HFFc6 (cell line): ENCODE measurements at places on chromosomes 16 and 17.
A peak's percentile ranks its signal among the peaks of the same experiment; 100 is the strongest.

GRCh38 chr17:55845385-55845784, 94.5 kb downstream of the PCTP start:
- peak; percentile 4 for DNase-seq

- no peak for DNase-seq
Measured at GRCh38 chr16:67803894-67804293, 2.5 kb downstream of the RANBP10 start.

DNA sequence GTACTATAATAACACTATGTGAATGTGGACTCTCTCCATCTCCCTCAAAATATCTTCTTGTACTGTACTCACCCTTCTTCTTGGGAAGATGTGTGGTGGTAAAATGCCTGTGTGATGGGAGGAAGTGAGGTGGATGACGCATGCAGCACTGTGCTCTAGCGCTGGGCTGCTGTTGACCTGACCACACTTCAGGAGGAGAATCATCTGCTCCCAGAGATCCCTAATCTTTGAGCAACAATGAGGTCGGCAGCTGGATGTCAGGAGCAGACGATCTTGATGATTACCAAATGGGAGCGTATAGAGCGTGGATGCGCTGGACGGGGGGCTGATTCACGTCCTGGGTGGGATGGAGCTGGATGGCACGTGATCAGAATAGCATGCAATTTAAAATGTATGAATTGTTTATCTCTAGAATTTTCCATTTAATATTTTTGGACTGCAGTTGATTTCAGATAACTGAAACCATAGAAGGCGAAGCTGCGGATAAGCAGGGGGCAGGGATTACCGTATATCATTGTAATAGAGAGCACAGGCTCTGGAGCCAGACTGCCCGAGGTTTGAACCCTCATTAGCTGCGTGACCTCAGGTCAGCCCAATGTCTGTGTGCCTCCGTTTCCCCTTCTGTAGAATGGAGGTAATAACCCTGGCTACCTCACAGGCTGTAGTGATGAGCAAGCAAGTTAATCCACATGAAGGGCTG, 23.7 kb upstream of the CYLD start:
- peak; percentile 34 for DNase-seq

DNA sequence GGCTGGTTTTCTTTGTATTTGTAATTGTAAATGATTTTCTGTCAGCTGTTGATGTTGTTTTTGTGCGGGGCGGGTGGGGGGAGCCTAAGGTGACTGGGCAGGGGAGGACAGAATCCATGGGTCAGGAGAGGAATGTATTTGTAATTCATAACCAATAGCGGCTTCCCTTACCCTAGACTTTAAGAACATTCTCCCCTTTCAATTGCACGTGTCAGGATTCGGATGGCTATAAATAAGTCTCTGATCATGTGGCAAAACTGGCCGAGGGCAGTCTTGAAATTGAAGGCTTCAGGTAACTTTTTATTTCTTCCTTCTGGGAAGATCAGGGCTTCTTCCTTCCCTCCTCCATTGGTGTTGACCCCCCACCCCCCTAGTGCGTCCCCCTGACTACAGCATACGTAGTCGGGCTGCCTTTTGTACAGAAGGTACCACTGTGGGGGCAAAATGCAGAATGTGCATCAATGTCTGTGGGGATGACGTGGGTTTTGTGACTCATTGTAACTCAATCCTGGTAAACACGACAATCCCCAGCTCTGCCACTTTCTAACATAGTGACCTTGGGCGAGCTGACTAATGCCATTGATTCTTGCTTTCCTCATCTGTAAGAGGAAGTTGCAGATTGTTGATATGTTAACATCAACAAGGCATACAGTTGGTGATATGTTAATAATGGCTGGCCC, 16.2 kb downstream of the MARCHF10 start:
- DNase-seq: peak; percentile 91

DNA sequence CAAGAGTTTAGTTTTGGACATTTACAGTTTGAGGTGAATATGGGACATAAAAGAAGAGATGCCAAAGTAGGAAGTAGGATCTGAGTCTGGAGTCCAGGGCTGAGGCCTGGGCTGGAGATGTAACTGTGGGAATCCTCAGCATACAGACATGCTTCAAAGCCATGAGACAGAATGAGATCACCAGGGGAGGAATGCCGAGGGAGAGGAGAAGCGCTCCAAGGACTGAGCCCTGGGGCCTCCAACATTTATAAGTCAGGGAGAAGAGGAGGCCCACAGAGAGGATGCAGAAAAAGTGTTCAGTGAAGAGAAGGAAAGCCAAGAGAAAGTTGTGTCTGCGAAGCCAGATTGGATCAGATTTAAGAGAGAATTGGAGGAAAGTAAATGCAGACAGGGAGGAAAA, 277.5 kb upstream of the MYOCD start:
- DNase-seq: peak; percentile 81

- DNase-seq: no peak
Measured at GRCh38 chr17:49294122-49294521, 63.5 kb upstream of the PHOSPHO1 start.

DNA sequence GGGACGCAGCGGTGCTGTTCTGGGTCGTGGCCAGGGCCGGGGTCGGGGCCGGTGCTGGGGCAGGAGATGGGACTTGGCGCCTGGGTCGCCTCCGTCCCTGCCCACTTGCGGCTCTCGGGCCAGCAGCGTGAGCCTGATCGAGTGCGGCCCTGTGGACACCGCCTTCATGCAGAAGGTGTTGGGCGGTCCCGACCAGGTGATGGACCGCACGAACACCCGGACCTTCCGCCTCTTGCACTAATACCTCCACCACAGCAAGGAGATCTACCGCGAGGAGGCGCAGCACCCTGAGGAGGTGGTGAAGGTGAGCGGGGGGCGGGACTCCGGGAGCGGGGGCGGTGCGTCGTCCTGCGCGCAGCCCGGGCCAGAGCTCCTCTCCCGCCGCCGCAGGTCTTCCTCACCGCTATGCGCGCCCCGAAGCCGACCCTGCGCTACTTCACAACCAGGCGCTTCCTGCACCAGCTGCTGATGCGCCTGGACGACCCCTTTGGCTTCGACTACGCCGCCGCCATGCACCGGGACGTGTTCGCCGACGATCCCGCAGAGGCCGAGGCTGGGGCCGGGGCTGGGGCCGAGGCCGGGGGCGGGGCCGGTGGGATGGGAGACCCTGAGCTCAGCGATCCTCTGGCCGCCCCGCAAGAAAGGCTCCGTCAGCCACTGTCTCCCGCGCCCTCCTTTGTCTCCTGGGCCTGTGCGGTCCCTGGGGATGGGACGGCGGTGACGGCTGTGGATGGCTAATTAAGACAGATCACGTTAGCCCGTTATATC, 4.5 kb upstream of the HSD17B1 start:
- no peak for DNase-seq

- no peak for DNase-seq
Measured at GRCh38 chr17:59149841-59150511, 5.0 kb downstream of the SKA2 start.

GRCh38 chr17:27555339-27555738, 75.6 kb upstream of the LGALS9 start:
- no peak for DNase-seq

DNA sequence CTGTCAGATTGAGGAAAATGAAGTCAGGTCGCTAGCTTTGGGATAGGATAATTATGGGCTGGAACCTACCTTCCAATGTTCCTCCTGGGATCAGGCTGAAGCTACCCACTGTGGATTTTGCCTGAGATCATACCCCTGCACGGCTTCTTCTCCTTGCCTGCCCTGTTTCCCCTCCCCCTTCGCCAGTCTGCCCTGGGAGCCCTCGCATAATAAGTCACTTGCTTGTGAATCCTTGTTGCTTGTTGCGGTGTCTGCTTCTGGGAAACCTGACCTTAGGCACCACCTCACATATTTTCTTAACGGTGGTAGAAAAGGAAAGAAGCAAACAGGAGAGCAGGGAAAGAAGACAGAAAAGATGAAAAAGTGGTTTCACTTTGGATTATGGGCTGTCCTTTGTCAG, 13.3 kb upstream of the PMP22 start:
- no peak for DNase-seq

DNA sequence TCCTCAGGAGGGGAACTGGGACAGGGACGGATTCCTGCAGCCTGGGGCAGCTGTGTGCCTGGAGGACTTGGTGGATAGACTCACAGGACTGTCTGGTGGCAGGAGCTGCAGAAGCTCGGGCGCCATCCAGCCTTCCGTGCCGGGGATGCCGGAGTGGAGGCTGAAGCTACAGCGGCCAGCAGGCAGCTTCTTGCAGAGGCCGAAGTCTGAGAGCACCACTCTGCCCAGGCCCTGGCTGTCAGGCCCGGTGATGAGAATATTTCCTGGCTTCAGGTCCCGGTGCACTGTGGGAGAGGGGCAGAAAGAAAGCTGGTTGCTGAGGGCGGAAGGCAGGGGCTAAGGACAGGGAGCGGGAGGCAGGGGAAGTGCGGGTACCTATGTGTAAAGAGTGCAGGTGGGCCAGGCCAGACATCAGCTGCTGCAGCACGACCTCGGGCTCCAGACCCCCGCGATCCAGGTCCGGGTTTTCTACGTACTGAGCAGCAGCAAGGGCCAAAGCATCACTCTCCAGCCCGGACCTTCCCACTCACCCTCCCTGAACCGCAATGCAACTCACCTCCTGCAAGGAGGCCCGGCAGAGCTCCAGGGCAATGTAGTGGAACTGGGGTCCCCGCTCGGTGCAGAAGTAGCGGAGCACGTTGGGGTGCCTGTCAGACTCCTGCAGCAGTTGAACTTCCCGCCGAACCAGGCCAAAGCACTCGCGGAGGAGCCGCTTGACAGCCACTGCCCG, 16.1 kb downstream of the PLK1 start:
- no peak for DNase-seq

GRCh38 chr16:534135-534534, 6.6 kb downstream of the CAPN15 start:
- DNase-seq: no peak

DNA sequence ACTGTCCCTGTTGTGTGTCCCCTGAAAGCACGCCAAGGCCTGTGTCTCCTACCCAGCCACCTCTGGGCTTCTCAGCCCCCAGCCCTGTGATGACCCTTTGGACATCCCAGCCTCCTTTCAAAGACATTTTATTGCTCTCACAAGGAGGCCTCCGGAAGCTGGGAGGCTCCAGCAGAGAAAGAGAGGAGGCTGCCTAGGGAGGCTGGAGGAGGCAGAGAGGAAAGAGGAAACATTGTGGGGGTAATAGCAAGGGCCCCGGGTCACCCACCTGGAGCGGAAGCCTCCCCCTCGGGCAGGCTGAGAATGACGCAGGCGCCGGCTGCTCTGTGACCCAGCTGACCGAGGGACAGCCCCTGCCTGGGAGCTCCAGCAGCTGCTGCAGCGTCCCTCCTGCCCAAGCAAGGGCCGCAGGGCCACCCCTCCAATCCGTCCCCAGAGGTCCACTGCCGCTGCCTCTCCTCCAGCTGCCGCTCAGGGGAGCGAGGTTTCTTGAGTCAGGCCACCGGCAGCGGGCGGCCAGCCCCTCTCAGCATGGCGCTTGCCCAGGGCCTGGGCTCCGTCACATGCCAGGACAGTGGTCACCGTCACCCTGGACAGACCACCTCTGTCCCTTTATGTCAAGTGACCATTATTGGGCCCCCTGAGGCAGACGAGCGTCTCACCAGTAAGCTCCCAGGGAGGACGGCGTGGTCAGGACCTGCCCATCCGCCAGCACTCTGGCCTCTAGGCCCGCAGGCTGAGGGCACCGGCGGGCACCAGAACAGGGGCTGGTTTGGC, 29.3 kb downstream of the ACTG1 start:
- no peak for DNase-seq

- DNase-seq: no peak
Measured at GRCh38 chr16:72112452-72112792, 18.8 kb downstream of the DHX38 start.

DNA sequence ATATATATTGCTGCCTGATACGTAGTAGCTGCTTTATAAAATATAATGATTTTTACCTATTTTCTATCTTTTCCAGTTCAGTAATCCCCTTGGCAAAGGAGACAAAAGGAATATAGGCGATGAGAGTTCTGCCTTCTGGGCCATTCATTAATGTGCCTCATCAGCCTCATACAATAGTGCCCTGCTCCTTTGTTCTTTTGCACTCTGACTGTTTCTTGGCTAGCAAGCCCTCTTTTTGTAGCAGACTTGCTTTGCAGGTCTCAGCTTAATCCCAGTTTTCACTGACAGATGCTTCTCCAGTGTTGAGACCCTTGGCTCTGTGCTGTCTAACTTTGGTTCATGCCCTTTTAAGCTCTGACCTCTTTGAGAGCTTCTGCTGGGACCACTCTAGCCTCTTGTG, 10.4 kb downstream of the HSD17B2 start:
- DNase-seq: no peak

DNA sequence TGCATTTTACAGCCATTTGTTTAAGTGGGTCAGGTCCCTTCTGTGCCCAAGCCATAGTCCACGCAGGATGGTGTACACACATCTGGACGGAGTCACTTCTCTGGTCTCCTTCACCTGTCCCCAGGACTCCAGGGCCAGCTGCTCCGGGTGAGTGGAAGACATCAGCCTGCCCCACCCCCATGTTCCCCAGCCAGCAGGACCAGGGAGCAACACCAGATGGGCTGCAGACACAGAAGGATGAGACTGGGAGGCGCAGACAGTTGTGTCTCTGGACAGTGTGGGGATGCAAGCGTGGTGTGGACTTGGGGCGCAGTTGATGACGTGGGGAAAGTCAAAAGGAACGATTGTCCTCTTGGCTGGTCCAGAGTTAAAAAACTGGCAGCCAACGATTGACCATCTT, 24.6 kb upstream of the WFDC1 start:
- DNase-seq: no peak

- DNase-seq: no peak
Measured at GRCh38 chr17:18119938-18120337, 11.4 kb downstream of the MYO15A start.

DNA sequence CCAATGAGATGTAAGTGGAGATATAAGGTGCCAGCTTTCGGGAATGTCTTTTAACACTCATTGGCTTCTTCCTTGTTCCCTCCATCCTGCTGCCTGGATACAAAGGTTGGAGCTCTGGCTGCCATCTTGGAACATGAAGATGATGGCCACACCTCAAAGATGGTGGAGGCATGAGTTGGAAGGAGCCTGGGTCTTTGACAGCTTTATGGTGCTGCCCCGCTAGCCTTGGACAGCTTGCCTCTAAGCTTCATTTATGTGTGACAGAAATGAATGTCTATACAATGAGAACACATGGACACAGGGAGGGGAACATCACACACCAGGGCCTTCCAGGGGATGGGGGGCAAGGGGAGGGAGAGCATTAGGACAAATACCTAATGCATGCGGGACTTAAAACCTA, 13.6 kb downstream of the GP2 start:
- DNase-seq: no peak

DNA sequence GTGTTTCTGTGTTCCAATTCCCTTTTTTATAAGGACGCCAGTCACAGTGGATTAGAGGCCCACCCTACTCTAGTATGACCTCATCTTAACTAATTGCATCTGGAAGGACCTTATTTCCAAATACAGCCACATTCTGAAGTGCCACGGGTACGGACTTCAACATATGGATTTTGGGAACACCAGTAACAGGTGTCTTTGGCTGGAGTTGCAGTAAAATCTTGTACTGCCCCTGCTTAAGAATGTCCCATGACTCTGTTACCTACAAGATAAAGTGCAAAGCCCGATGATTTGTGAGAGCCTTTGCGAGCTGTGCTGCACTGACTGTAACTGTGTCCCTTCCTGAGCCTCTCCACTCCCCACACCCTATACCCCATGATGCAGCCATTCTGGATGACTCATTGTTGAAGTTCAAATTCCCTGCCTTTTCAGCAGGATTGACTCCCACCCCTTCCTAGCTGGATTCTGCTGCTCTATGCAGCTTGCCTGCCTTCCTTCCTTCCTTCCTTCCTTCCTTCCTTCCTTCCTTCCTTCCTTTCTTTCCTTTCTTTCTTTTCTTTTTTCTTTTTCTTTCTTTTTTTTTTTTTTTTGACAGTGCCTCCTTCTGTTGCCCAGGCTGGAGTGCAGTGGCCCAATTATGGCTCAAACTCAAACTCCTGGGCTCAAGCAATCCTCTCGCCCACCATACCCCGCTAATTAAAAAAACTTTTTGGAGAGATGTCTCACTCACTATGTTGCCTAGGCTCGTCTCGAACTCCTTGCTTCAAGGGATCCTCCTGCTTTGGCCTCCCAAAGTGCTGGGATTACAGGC, 2.1 kb downstream of the HCRT start:
- peak; percentile 30 for DNase-seq
